AG09309 (cell line): ENCODE measurements at places on chromosomes 4 and X.

GRCh38 chr4:168765726-168766125, 244.3 kb downstream of the CBR4 start:
- DNase-seq = peak; percentile 14

GRCh38 chr4:148445860-148446330, 3.7 kb upstream of the NR3C2 start:
- DNase-seq = no peak

DNA sequence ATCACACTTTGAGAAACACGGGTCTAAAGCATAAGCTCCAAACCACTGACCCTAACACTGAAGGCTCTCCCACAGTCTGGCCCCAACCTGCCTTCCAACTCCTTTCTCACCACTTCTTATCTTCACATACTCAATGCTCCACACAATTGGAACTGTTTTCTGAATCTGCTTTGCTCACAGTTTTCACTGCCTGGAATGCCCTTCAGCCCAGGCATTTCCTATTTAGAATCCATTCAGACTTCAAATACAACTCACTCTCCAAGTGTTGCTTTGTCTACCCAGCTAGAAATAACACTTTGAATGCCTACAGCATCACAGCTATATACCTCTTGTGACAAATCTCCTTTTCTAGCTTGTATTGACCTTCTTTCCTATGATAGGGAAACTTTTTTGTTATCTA, 10.2 kb downstream of the OTUD4 start:
- DNase-seq = no peak

- no peak for DNase-seq
Observed at GRCh38 chr4:173318648-173319211, 15.4 kb downstream of the HMGB2 start.

DNA sequence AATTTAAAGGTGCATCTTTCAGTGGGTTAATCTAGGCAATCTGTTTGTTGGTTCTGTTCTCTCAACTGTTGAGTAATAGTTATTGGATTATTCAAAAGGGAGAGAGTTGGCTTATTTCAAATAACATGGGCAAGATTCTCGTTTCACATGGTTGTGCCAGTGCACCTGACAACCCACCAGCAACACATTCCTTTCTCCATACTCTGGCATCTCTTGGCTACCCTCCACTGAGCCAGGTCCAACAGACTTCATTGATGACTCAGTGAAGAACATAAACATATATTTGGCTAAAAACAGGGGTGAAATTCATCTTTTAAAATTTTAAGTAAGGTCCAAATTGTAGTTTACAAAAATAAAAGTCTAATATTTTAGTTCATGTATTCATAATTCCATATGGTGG, 967.2 kb downstream of the RPA4 start:
- no peak for DNase-seq

DNA sequence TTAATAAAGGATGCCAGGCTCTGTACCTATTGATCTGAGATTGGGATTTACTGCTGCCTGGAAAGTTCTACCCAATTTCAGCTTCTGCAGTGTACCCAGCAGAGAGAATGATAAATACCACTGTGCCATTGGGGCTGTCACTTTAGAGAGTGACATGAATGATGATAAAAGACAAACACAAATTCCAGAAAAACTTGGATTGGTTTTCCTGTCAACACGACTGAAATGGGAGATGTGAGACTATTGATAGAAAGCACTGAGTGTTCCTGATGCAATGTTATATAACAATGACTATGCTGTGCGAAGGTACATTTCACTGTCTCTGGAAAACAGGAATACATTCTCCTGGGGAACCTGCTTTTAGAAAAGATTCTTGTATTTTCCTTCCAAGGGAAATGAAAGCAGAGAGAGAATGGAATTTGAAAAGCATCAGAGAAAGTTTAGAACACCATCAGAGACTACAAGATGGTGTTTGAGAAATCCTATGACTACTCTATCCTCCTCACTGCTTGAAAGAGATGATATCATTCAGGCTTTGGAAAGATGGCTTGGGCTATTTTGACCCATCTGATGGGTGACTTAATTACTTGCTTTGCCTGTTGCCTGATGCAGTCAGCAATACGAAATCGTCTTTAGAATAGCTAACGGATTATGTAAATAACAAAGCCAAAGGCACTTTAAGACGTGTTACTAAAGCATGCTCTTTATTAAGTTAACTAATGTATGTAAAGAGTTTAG, 49.7 kb downstream of the MID1IP1 start:
- no peak for DNase-seq

- DNase-seq = no peak
Observed at GRCh38 chrX:150968862-150969720, 14.0 kb upstream of the HMGB3 start.

DNA sequence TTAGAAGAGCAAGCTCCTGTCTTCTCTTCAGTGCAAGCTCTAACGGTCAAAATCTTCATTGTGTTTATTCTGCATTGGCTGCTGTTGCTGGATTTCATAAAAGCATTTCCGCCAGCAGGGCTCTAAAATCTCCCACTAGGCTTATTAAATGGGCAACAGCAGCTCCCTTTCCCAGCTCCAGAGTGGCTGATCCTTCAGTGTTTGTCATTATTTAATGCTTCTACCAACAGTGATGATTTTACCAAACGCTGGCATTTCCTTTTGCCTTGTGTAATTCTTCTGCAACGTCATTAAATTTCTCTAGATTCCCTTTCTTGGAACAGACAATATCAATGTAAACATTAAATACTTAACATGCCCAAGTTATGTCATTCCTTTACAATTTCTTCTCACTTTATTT, 20.1 kb downstream of the SLC7A11 start:
- DNase-seq = peak; percentile 69

- no peak for DNase-seq
Observed at GRCh38 chrX:40684092-40684491, 36.7 kb upstream of the CXorf38 start.

DNA sequence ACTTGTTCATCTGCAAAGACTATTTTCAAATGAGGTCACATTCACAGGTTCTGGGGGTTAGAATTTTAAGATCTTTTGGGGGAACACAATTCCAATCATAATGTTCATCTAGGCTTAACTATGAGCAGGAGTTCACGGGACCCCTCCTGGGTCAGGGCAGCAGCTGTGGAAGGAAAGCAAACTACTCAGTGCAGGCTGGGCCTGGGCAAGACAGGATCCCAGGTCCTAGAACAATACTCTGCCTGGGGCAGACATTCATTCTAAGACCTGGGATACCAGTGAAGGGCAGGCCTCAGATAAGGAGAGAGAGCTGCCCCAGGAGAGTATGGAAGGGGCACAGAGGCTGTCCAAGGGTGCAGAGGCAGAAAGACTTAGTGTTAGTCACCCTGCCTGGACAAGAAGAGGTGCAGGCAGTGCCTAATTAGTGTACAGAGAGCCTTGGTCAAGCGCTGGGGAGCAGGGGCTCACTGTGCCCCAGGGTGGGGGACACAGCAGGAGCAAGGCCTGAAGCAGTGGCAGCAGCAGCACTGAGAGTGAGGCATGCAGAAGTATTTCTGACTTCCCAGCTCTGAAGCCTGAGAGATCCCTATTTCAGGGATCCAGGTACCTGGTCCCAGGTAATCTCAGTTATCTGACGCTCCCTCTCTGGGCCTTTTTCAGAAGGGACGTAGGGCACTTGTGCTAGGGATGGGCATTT, 123.0 kb upstream of the MAMLD1 start:
- no peak for DNase-seq

DNA sequence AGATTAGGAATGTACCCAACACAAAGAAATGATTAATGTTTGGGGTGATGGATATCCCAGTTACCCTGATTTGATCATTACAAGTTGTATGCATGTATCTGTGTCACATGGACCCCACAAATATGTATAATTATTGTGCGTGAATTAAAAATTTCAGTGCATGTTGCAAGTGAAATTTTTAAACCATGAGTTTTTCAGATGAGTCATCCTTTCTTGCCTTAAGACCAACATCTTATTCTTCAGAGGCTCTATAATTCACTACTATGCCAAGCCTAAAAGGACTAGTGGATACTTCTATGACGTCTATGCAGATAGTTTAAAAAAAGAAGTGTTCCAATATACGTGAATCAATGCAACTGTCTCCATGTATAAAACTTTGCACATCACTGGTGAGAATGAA, 113.0 kb upstream of the SH3RF1 start:
- DNase-seq = peak; percentile 94

DNA sequence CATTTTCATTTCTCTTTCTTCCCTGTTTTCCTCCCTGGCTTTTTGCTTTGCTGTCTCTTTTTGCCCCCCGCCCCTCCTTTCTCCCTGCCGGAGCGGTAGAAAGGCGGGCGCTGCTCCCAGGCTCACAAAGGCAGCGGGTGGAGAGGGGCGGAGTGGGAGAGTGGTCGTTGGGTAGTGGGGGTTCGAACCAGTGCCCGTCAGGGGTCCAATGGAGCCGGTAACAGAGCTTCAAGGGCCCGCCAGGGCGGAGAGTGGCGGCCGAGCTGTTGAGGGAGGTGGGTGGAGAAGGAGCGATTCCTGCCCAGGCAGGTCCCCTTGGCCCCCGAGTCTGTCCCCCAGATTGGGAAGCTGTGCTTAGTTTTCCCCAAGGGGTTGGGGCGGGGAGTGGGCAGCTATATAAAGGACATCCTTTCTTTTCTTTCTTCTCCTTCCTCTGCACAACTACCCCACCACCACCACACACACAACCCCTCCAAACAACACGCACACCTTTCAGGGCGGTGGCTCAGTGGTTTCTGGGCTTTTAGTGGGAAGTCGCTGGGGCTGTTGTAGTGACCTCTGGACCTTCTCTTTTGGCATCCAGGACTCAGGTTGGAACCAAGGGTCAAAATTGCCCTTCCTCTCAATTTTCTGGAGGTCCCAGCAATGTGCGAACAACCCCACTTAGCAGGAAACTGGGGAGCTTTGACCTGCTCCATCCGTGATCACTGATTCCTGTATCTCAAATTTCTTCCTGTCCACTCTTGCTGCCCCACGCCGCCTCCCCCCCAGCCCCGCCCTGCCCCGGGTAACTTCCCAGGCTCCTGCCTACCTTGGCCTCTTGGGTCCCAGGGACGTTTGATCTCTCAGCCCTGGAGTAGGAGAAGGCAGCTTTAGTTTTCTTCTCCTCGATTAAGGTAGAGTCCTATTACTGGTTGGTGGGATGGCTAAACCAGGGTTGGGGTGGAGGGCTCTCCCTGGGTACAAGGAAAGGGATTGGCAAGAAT, 1.9 kb downstream of the EFNB1 start:
- DNase-seq = no peak

- DNase-seq = no peak
Observed at GRCh38 chr4:151901631-151902030, 140.8 kb upstream of the GATB start.

GRCh38 chrX:134718966-134719317, 60.7 kb upstream of the PLAC1 start:
- no peak for DNase-seq
